Activated naive CD8-positive, alpha-beta T cell treated with anti-CD3 and anti-CD28 coated beads for 36 hours (primary cell): ENCODE measurements at places on chromosomes 12 and 14. TPM values are rescaled to one million over a fixed set of nuclear protein-coding genes. Genes with fewer than 3 reads are reported as not detected.

DNA sequence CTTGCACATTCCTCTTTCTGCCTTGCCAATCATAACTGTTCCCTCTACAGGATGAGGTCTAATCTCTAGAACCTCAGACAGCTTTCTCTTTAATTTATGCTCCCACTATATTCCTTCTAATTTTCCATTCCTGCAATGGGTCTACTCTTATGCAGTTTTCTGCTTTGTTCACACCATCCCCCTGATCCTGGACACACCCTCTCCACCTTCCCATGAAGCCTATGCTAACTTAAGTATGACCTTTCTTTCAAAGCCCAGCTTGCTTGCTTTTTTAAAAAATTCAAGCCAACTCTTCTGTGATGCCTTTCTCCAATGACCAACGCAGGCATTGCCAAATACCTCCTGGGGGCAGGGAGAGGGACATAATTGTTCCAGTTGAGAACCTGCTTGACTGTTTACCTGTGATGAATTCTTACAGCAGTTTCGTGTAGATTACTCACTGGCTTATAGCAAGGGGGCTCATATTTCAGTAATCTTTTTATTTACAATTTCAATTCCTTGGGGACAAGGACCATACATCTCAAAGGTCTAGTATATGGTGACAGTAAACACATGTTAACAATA lies 7.8 kb downstream of the SLC38A1 start:
- DNase-seq, result no peak

- DNase-seq, result no peak
Observed at GRCh38 chr12:68530965-68531364, 79.7 kb upstream of the RAP1B start.

DNA sequence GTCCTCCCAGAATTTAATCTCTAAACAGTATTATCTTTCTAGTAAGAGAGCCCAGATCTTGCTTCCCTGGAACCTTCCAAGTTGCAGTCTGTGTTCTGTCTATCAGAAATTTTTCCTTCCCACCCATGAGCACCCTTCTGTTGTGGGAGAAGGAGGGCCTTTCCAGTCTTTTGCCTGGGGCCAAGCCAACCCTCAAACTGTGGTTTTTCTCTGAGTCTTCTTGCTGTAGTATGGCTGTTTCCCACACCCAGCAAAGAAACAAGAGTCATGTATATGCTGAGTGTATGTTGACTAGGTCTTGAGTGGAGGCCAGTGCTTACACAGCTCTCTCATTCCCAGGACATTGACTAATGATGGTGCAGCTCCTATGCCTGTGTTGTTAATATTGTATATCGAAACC lies 104.5 kb downstream of the TGFB3 start:
- no peak for DNase-seq

KRT4 gene
- 0.22 TPM for total RNA-seq

GRCh38 chr12:3125674-3126073 lies 48.5 kb downstream of the TSPAN9 start:
- DNase-seq, result no peak
